ENCODE measurements at places on chromosomes 3 and 15. TPM values are rescaled to one million over a fixed set of nuclear protein-coding genes. Genes with fewer than 3 reads are reported as not detected.

DNA sequence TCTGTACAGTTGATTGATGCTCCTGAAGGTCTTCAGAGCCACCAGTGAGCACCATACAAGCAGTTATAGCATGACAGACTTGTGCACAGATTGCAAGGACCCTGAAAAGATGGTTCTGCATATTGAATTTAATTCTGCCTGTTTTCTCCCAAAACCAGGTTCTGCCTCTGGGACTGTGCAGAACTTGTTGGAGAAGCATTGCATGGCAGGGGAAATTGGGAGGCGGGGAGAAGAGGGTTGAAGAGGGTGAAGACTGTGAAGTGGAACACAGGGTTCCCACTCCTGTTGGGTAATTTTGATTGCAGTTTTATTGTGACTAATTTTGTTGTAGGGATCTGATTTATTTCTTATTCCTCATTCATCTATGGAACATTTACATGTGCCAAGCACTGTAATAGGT lies 10.3 kb downstream of the ZNF80 start:
- no peak for DNase-seq

DNA sequence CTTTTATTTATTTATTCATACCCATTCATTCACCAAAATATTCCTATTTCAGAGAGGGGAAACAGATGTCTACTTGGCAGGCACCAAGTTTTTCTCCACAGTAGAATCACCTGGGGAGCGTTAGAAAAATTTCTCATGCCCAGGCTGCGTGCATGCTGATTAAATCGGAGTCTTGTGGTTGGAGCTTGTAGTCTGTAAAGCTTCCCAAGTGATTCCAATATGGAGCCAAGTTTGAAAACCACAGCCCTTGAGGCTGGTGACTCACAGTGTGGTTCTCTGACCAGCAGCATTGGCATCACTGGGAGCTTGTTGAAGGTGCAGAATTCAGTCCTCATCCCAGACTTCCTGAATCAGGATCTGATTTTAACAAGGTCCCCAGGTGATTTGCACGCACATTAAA lies 49.7 kb downstream of the PDHB start:
- no peak for DNase-seq

DNA sequence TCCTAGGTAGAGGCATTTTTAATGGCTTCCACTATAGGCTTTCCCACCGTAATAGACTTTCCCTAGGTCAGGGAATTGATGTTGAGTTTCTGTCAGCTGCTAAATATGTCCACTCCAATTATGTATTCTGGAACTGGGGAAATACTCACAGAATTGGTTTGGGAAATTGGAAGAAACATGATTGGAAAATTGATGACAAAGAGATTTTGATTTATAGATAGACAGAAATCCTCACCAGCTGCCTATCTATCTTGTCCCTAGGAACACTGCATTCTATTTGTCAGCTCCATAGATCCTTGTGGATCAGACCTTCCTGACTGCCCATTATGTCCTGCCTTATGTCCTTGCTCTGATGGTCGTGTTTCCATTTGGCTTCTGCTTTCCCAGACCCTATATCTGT lies 75.6 kb upstream of the TNIK start:
- DNase-seq, result no peak

DNA sequence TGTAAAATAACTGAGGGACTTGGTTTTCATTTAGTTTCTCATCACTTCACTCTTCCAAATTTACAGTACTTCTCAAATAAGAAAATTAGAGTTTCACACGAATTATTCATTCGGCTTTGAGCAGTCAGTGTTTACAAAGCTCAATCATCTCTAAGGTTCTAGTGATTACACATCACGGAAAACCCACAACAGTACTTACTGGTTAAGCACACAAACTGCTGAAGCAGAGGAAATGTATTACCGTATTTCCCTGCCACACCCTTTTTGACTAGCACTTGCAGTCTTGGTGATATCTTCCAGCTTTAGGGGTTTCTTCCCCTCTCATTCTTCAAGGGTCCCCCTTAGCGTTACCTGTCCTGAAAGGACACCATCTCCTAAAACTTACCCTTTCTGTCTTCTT lies 164.8 kb upstream of the CDIN1 start:
- no peak for DNase-seq

- no peak for DNase-seq
Observed at GRCh38 chr3:15055019-15055557, 10.0 kb downstream of the MRPS25 start.

- DNase-seq, result no peak
Observed at GRCh38 chr3:177760803-177761202, 563.5 kb upstream of the TBL1XR1 start.

GRCh38 chr15:44130778-44131177 lies 64.3 kb downstream of the FRMD5 start:
- DNase-seq, result no peak

- no peak for DNase-seq
Observed at GRCh38 chr3:89179355-89180001, 72.1 kb downstream of the EPHA3 start.

DNA sequence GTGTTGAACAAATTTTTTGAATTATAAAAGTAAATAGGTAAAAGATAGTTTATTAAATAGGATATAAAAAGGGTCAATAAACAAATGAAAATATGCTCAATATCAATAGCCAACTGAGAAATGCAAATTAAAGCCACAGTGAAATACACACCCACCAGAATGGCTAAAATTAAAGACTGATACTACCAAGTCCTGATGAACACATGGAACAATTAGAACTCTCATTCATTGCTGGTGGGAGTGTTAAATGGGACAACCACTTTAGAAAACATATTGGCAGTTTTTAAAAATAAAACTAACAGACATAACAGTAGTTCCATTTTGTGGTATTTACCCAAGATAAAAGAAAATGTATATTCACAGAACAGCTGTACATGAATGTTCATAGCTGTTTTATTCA lies 41.2 kb downstream of the CCDC32 start:
- no peak for DNase-seq

The LMOD3 gene
- 148 TPM for total RNA-seq

The GCNT3 gene
- total RNA-seq, result not detected

The PLSCR2 gene
- not detected for total RNA-seq

The LEKR1 gene
- total RNA-seq, result 0.56 TPM

All from Right ventricle myocardium superior (tissue), 1 donor.